ENCODE measurements at places on chromosomes 6 and 20. TPM values are rescaled to one million over a fixed set of nuclear protein-coding genes. Genes with fewer than 3 reads are reported as not detected.

GRCh38 chr6:19128701-19129100 lies 708.5 kb upstream of the ID4 start:
- DNase-seq, result no peak

Gene CST2
- not detected for polyA plus RNA-seq

DNA sequence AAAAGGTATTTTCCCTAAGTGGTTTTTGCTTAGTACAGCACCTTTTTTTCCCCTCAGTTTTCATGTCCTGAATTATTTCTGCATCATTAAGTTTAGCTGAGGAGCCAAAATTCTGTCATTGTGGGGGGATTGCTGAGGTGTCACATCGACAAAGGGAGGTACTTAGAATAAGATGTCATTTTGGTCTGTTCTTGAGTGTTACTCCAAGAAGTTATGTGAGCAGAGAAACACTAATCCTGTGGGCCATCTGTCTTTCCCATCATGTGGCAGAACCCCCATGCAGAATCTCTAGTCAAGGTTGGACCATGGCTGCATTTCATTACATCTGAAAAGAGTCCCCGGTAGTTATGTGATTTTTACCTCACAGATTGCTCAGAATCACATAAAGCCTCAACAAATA lies 167.8 kb upstream of the CENPW start:
- no peak for DNase-seq

Gene CTAGE9
- polyA plus RNA-seq, result 0.10 TPM

DNA sequence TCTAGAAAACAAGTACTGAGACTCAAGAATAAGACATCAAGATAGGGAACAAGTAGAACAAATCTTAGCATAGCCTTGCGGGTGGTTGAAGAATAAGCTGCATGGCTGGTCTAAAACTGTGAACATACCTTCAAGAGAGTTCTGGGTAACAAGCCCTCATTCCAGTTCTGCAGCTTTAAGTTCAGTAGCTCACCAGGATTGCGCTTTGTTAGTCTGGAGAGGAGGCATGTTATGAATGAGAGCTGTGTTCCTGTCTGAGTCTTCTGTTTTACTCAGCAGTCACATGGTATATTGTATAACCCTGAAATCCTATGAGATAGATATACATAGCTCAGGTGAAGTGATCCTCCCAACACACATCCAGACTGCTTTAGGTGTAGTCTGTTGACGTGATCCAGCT lies 406.6 kb upstream of the IRAK1BP1 start:
- DNase-seq, result no peak

Gene OXT
- 0.47 TPM for polyA plus RNA-seq

Gene ADGRF1
- polyA plus RNA-seq, result not detected

Gene CDH26
- polyA plus RNA-seq, result 0.95 TPM

GRCh38 chr6:107243471-107243870 lies 128.2 kb upstream of the BEND3 start:
- DNase-seq, result no peak

GRCh38 chr20:33663161-33664084 lies 1.3 kb downstream of the C20orf144 start:
- no peak for DNase-seq

- no peak for DNase-seq
These were observed 11.3 kb downstream of the RAMACL start for GRCh38 chr6:166575205-166575604.

Gene DEFB127
- not detected for polyA plus RNA-seq

DNA sequence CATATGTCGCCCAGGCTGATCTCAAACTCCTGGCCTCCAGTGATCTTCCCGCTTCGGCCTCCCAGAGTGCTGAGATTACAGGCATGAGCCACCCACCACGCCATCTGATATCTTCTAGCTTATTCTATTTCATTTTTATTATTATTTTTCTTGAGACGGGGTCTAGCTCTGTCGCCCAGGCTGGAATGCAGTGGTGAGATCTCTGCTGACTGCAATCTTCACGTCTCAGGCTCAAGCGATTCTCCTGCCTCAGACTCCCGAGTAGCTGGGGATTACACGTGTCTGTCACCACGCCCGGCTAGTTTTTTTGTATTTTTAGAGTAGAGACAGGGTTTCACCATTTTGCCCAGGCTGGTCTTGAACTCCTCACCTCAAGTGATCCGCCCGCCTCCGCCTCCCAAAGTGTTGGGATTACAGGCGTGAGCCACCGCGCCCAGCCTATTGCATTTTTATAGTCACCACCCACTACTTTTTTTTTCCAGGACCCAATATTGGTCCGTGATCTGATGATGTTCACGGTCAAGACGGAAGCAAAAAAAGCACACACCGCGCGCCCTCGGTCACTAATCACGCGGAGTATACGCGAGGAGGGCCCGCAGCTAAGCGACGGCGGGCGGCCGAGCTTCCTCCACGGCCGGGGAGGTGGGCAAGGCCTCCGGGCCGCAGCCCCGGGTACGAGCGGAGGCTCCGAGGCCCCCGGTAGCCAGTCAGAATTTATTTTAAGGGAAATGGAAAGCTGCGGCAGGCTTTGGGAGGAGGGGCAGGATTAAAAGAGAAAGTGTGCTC lies 1.1 kb upstream of the LSM14B start:
- no peak for DNase-seq

GRCh38 chr6:137767911-137768690 lies 99.0 kb upstream of the TNFAIP3 start:
- DNase-seq, result no peak

Gene B3GALT4
- 1.6 TPM for polyA plus RNA-seq

DNA sequence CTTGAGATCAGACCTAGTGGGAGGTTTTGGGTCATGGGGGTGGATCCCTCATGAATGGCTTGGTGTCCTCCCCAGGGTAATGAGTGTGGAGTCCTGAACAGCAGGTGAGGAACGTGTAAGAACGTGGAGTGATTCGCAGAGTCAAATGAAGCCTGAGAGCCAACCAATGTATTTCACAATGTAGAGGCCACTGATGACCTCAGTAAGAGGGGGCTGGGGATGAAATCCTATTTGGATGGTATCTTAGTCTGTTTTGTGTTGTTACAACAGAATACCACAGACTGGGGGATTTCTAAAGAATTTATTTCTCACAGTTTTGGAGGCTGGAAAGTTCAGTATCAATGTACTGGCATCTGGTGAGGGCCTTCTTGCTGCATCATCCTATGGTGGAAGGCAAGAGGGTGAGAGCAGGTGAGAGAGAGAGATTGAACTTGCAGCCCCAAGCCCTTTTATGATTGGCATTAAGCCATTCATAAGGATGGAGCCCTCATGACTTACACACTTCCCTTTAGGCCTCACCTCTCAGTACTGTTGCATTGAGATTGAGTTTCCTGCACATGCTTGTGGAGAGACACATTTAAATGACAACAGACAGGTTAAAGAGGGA lies 47.3 kb upstream of the HIVEP1 start:
- no peak for DNase-seq

Gene ELOVL2
- 1.9 TPM for polyA plus RNA-seq

GRCh38 chr6:12882761-12883290 lies 166.3 kb downstream of the PHACTR1 start:
- DNase-seq, result no peak

GRCh38 chr6:159053781-159054398 lies 9.1 kb upstream of the TAGAP start:
- DNase-seq, result no peak

DNA sequence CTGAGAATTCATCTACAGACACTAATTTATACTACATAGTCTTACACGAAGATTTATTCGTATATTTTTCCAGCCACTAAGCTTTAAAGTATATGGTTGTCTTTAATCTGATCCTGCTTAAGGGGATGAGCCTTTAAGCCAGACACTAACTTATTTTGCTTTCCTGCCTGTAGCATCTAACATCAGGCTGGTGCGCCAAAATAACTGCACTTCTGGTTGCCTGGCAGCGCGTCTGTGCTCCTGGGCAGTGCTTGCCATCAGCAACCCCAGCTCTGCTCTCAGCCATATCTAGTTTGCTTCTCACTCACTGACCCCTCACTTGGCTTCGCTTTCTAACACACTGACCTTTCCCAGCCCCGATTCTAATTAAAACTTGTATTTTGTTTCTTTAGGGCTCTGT lies 21.8 kb downstream of the HMGCLL1 start:
- DNase-seq, result no peak

Gene BICRAL
- polyA plus RNA-seq, result 10.9 TPM

GRCh38 chr6:164370773-164371172 lies 938.6 kb downstream of the C6orf118 start:
- no peak for DNase-seq

- DNase-seq, result no peak
These were observed 402.8 kb upstream of the JAG1 start for GRCh38 chr20:11076434-11077105.

- no peak for DNase-seq
These were observed 11.7 kb upstream of the GOPC start for GRCh38 chr6:117613920-117614560.

GRCh38 chr20:36030149-36030548 lies 61.8 kb downstream of the CNBD2 start:
- DNase-seq, result peak; percentile 47

Gene LIN28B
- polyA plus RNA-seq, result 0.05 TPM

DNA sequence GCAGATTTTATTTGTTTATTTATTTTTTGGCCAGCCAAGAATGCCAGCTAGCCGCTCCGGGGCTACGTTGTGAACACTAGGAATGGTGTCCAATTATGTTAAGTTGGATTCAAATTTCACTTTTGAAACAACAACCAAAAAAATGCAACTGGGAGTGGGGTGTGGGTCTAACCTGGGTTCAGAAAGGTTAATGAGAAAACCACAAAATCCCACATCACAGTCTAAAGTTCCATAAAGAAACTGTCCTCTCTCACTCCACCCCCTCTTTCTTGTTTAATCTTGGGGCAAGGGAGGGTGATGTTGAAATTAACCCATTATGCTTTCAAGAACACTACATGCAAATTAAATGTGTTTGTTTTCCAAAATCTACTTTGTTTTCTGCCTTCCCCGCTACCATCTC lies 77.2 kb downstream of the LINC00237 start:
- no peak for DNase-seq

- DNase-seq, result no peak
These were observed 24.7 kb upstream of the ASXL1 start for GRCh38 chr20:32333181-32333987.

GRCh38 chr6:116330511-116330910 lies 40.2 kb upstream of the DSE start:
- no peak for DNase-seq

DNA sequence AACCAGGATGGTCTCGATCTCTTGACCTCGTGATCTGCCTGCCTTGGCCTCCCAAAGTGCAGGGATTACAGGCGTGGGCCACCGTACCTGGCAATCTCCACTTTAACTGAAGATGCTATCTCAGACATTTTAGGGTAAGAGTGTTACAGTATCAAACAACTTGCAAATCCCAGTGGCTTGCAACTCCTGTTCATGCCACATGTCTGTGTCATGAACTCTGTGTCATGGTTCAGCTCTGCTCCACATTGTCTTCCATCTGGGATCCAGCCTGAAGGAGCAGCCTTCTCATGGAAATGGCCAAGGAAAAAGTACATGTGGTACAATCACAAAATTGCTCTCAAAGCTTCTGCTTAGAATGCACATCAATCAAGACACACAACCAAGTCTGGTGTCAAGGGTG lies 114.9 kb downstream of the MAP3K5 start:
- no peak for DNase-seq

- DNase-seq, result no peak
These were observed 76.3 kb upstream of the PHACTR2 start for GRCh38 chr6:143601504-143601903.

DNA sequence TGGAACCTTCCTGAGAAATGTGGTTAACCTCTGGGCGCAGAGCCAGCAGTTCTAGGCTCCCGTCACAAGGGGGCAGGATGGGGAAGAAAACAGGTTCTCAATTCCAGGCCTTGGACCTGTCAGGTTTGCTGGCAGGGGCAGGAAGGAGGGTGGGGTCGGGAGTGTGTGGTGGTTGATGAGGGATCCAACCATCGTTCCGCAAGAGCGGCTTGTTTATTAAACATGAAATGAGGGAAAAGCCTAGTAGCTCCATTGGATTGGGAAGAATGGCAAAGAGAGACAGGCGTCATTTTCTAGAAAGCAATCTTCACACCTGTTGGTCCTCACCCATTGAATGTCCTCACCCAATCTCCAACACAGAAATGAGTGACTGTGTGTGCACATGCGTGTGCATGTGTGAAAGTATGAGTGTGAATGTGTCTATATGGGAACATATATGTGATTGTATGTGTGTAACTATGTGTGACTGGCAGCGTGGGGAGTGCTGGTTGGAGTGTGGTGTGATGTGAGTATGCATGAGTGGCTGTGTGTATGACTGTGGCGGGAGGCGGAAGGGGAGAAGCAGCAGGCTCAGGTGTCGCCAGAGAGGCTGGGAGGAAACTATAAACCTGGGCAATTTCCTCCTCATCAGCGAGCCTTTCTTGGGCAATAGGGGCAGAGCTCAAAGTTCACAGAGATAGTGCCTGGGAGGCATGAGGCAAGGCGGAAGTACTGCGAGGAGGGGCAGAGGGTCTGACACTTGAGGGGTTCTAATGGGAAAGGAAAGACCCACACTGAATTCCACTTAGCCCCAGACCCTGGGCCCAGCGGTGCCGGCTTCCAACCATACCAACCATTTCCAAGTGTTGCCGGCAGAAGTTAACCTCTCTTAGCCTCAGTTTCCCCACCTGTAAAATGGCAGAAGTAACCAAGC lies 29.6 kb downstream of the SRSF3 start:
- DNase-seq, result no peak

DNA sequence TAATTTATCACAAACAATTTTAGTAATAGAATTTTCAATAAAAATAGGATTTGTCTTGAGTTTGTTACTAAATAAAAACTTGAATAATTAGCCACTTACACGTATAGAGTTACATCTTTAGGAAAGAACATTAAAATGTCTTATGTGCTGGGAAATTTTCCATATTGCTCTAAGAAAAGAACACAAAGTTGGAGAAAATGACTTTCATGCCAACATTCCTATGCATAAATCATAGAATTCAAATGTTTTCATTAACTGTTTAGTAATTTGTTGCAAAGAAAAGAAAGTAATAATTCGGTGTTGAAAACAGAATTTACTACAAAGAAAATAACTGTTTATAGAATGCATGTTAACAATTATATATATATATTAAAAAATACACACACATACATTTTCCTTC lies 4.7 kb upstream of the TBC1D32 start:
- no peak for DNase-seq

Gene OR2H1
- not detected for polyA plus RNA-seq

Measured in forelimb muscle (tissue), 1 donor.